ENCODE measurements at places on chromosomes 7 and 10.

- no peak for DNase-seq
Measured at GRCh38 chr10:50540826-50541122, 83.0 kb downstream of the SGMS1 start.

DNA sequence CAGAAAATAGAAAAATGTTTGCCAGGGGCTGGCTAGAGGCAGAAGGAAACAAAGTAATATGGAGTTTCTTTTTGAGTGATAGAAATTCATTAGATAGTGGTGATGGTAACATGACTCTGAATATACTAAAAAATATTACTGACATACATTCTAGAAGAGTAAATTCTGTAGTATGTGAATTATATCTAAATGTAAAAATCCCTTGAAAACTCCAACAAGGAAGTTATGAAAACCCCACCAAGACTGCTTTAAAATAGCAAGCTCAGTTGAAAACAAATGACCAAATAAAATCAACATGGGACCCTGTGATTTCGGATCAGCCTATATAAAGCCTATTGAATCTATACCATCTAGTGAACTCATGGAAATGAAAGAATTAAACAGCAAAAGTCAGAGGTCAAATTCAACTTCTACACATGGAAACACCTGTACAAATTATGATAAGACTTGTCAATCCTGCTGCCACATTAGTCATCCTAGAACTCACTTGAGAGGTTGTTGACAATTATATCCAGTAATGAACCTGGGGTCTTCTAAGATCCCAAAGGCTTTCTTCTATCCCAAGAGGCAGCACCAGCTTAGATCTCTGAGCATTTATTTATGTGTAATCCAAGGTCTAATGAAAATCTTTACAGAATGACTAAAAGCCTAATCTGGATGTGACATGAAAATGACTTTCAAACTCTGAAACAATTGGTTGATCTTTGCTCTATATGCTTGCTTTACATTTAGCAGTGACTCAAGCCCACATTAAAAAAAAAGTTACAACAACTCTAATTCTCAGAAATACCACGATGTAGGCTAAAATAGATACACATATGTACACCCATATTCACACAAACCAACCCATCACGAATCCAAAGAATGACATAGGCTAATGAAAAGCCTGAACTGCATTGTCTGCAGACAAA, 59.3 kb downstream of the OSBPL3 start:
- no peak for DNase-seq

- DNase-seq = no peak
Measured at GRCh38 chr10:77533146-77533886, 104.3 kb downstream of the KCNMA1 start.

DNA sequence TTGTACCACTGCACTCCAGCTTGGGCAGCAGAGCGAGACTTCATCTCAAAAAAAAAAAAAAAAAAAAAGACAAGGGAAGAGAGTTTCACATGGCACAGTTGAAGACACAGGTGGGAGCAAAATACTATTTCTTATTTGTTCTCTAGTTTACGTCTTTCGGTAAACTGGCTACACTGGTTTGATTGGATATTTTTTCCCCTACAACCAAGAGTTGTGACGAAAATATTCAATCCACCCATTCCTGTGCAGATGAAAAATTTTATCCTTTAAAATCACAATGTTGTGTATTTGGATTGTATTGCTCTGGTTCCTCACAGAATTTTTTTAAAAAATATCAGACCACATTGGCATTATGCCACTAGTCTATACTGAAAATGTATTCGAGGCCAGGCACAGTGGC, 14.5 kb upstream of the ABCC2 start:
- DNase-seq = no peak

DNA sequence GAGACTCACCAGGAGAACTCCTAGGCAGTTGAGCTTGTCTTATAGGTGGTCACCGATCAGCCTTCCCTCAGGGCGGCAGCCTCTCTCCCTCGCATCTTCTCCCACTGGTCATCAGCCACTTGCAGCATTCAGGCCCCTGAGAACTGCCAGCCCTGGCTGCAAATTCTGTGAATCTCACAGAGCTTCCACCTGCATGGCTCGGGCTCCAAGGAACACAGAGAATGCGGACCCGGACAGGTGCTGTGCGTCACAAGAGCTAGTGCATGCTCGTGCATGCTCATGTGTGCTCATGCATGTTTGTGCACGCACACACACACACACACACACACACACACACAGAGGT, 176.9 kb downstream of the ARHGAP12 start:
- no peak for DNase-seq

- no peak for DNase-seq
Measured at GRCh38 chr7:142693911-142694310, 55.4 kb upstream of the PRSS1 start.

- no peak for DNase-seq
Measured at GRCh38 chr7:43869867-43870240, 537 bp upstream of the MRPS24 start.

- DNase-seq = no peak
Measured at GRCh38 chr10:121532292-121532864, 65.9 kb downstream of the FGFR2 start.

DNA sequence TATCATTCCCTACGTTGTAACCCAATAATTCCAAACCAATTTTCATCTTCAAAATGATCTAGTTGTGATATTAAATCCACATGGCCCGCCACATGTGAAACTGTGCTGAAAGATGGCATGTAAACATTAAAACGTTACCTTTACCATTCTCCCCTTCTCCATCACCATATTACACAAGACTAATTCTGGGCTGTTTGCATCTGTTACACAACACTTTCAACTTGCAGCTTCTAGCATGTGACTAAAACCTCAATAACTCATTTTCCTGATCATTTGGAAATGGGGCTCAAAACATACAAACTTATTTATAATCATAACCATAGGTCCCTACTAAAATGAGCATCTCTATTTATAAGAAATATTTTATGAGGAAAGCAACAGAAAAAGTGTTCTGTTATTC, 4.7 kb downstream of the MTERF1 start:
- no peak for DNase-seq

- no peak for DNase-seq
Measured at GRCh38 chr10:35007858-35008301, 82.3 kb downstream of the CUL2 start.

DNA sequence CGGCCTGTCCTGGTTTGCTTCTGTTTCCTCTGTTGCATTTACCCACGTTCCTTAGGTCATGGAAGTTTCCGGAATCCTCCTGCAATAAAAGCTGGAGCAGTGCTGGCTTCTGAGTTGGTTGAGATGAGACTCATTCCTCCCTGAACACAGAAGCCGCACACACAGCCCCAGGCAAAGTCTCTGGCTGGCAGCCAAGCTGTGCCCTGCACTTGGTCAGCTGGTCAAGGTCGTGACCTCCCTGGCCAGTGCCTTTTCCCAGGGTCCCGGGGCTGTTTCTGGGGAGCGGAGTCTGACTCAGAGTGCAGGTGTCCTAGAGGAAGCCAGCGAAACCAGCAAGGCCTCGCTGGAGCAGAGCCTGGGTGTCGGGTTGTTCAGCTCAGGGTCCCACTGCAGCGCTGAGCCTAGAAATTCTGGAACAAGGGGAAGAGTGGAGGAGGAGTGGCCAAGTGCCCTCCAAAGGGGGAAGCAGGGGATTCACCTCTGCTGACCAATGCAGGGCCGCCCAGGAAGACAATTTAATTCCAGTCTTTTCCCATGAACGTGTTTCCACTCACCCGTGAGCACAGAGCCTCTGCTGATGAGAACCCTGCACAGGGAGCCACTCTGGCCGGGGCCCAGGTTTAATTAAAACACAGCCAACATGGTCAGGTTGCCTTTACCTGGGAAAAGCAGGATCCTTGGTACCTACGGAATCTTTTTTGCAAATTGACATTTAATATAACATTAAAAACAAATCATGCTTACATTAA, 245.5 kb upstream of the PPP2R2D start:
- DNase-seq = no peak

DNA sequence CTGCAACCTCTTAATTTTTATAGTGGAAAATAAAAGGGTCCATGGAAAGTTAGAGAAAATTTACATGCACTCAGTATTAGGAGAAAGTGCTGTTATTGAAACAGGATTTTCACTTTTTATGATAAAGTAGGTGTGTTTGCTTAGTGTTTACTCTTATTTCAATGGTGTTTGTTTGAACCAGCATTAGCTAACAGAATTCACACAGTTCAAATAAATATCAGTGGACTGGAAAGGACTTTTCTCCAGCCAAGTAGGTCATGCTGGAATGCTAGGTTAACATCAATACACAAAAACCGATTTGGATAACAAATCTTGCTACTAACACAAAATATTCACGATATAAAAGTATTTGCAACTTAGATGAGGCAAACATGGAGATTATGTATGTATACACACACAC, 49.4 kb upstream of the BET1 start:
- no peak for DNase-seq

GRCh38 chr10:69278446-69278963, at the start of gene HK1:
TSS of gene HK1 (plus strand) at chr10:69278496.
- DNase-seq = no peak

- DNase-seq = no peak
Measured at GRCh38 chr7:115971506-115971905, 59.1 kb downstream of the TFEC start.

DNA sequence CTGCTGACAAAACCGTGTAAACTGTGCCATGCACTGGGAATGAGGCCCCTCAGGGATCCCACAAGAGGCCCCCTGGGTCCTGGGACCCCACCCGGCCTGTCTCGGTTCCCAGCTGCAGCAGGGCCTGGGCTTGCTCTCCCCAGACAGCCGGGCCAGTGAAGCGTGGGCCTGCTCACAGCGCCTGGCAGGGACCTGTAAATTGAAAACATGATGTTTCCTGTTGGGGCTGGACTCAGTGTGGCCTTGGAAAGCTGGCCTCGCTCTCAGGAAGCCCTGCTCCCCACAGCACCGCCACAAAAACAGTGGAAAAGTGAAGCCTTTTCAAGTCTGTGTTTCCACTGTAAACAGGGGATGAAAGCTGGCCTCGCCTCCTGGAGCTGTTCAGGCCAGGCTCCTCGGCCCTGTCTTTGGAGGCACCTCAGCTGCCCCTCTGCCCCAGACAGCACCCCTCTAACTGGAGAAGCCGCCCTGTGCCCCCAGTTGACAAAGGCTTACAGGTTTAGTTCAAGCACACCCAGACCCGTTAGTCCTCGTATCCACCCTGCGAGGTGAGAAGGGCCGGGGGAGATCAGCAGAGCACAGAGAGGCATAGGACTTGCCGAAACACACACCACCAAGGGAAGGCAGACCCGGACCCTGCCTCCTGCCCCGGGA, 108.3 kb downstream of the ZMIZ1 start:
- DNase-seq = no peak

GRCh38 chr10:78756604-78757343, 312.0 kb upstream of the ZMIZ1 start:
- no peak for DNase-seq

- DNase-seq = no peak
Measured at GRCh38 chr7:96380111-96380512, 58.2 kb upstream of the SLC25A13 start.

DNA sequence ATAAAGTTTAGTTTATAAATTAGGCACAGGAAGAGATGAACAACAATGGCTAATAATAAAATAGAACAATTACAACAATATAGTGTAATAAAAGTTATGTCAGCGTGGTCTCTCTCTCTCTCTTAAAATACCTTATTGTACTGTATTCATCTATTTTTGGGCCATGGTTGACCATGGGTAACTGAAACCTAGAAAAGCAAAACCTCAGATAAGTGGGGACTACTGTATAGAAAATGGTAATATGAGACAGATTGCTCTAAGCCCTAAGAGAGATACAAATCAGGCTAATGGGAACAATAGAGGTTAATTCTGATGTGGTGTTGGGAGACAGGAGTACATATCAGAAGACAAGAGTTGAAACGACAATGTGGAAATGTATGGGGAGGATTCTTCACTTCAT, 86.2 kb downstream of the ZNF365 start:
- DNase-seq = no peak

GRCh38 chr10:119701861-119702260, 24.0 kb upstream of the INPP5F start:
- DNase-seq = no peak

DNA sequence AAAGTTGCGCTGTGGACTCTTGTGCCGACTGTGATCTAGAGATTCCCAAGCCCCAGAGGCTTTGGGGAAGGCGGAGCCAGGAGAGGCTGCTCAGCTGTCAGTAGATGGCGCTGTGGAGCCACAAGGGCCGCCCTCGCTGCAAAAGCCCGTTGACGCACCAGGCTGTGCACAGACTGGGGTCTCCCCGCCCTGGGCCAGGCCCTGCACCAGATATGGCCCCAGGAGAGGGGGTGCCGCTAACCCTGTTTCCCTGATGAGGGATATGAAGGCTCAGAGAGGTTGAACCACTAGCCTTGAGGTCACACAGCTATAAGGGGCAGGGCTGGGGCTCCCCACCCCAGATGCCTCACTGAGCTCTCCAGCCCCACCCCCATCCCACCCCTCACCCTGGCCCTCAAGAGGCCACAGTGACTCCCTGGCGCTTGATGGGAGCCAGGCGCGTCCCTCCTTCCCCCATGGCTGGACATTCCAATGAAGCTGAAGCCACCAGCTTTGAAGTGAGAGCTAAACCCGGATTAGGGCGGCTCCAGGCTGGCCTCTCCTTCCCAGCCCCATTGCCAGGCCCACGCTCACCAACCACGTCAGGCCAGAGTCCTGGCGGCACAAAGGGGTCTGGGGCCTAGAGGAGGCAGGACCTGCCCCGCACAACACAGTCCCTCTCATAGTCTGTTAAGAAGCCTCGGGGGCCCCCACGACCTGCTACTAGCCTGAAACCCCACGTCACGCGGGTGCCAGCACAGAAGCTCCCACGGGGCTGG, 26.4 kb downstream of the MYL10 start:
- peak; percentile 27 for DNase-seq

GRCh38 chr10:102352066-102352715, 43.3 kb upstream of the NFKB2 start:
- DNase-seq = no peak

DNA sequence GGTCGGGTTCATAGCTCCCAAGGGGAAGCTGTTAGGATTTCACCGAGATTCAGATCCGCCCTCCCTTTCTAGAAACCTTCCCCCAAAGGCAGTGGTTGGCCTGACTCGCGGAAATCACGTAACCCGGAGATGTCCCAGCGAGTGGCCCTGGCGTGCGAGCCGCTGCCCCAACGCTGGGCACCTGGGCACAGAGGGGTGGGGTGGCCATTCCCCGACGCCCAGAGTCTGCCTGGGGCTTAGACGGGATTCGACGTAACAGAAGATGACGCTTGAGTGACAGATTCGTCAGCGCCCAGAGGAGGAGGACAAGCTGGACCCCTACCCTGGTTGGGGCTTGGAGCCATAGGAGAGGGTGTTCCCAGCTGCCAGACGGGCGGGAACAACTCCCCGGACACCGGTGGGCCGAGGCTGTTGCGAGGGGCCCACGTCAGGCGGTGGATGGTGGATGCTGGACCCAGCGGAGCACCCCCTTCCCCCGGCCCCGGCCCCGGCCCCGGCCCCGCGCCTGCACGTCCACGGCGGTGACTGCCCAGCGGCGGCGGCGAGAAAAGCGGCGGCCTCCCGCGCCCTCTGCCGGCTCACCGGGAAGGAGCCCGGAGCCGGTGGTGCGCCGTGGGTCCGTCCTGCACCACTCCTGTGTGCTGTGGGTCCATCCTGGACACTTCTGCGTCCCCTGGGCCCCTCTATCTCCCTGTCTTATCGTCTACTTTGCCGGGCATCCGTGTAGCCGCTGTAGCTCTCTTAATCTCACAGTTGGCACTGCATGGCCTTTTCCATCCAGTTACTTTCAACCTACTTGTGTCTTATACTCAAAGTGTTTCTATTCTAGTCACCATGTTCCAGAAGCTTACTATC, 35.4 kb upstream of the KNDC1 start:
- DNase-seq = no peak
